ENCODE measurements at places on chromosomes 13 and 19.

GRCh38 chr13:106498158-106498557 is 37.3 kb downstream of the EFNB2 start:
- DNase-seq, result no peak

GRCh38 chr13:111472083-111472482 is 151.6 kb downstream of the TEX29 start:
- no peak for DNase-seq

- no peak for DNase-seq
Observed at GRCh38 chr13:91162180-91162579, 185.3 kb upstream of the MIR17HG start.

DNA sequence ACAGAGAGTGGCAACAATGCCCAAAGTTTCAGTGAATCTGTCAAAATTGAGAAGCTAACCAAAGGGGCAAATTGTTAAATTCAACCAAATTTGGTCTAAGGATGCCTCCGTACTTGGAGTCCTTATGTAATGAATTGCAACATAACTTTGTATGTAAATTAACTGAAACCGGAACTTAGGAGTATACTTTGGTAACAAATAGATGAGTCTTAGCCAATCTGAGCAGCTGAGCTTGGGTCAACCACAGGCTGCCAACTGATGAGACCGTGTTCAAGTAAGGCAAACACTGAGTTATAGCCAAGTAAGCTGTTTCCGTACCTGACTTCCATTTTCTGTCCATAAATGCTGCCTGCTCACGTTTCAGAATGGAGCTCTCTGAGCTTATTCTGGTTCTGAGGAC is 5.3 kb downstream of the VWA8 start:
- DNase-seq, result no peak

DNA sequence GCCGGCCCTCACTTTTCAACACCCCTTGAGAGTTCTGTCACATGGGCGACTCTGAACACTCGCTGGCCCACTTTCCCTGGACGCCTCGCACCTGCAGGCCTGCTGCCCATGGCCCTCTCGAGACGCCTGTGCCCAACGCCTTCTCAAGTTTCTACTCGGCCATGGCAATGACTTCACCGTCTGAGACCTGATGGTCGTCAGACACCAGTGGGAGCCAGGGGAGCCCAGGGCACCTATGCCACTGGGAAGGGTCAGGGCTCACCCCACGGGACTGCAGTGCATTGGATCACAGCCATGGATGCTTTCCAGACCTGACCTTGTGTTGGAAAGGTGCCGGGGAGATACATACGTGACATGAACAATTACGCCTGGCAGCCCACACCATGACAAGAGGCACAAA is 60.1 kb downstream of the KLF2 start:
- no peak for DNase-seq

DNA sequence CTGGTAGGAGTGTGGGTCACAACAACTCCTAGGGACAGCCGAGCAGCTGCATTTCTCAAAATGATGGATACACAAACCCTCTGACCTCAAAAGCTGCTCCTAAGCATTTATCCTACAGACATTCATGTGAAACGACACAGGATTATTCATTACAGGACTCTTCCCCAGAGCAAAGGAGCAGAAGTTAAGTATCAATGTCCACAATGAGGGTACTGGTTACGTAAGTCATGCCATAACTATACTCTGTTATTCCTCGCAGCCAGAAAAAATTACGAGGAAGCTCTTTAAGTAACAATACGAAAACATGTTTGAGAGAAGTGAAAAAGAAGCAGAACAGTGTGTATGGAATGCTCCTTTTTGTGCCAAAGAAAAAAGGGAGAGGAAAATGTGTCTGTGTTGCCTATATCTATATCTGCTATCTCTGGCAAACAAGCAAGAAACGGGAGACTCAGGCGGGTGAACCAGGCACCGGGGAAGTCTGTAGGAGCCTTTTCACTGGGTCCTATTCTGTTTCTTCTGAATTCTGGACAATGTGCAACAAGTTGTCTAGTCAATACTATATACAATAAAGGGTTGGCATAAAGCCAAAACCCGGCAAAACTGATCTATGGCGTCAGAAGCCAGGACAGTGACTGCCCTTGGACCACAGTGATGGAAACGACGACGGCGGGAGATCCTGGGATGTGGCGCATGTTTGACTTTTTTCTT is 1.3 kb downstream of the ISOC2 start:
- DNase-seq, result no peak

GRCh38 chr13:44337581-44337980 is 36.0 kb upstream of the SERP2 start:
- DNase-seq, result no peak

DNA sequence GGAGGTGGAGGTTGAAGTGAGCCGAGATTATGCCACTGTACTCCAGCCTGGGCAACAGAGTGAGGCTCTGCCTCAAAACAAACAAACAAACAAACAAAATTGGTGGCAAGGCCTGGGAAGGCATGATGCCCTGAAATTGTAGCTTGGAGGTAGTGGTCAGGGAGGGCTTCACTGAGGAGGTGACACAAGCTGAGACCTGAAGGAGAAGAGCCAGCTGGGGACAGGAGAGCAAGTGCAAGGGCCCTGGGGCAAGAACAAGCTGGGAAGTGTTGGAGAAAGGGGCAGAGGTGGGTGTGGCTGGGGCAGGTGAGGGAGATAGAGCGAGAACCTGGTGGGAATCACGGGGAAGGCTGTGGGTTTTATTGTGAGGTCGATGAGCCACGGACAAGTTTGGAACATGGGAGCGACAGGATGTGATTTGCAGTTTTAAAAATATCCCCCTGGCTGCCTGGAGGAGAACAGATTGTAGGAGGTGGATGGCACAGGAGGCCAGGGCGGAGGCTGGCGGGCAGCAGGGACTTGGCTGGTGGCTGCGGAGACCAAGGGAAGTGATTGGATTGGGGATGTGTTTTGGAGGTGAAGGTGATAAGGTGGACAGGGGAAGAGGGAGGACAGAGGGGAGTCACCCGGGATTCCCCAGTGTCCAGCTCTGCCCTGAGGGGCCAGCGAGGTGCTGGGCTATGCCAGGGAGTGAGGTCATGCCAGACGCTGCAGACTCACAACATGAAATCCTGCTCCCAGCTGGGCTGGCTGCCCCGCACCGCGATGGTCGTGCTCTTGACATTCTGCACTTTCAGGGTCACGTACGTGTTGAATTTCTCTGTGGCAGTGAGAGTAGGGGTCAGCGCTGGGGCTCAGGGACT is 14.0 kb downstream of the UNC13A start:
- DNase-seq, result no peak

- DNase-seq, result no peak
Observed at GRCh38 chr19:48568345-48568886, 16.4 kb downstream of the SULT2B1 start.

- DNase-seq, result no peak
Observed at GRCh38 chr19:31378404-31378803, 29.2 kb upstream of the TSHZ3 start.

- DNase-seq, result no peak
Observed at GRCh38 chr19:13008926-13009787, 13.9 kb downstream of the NFIX start.

DNA sequence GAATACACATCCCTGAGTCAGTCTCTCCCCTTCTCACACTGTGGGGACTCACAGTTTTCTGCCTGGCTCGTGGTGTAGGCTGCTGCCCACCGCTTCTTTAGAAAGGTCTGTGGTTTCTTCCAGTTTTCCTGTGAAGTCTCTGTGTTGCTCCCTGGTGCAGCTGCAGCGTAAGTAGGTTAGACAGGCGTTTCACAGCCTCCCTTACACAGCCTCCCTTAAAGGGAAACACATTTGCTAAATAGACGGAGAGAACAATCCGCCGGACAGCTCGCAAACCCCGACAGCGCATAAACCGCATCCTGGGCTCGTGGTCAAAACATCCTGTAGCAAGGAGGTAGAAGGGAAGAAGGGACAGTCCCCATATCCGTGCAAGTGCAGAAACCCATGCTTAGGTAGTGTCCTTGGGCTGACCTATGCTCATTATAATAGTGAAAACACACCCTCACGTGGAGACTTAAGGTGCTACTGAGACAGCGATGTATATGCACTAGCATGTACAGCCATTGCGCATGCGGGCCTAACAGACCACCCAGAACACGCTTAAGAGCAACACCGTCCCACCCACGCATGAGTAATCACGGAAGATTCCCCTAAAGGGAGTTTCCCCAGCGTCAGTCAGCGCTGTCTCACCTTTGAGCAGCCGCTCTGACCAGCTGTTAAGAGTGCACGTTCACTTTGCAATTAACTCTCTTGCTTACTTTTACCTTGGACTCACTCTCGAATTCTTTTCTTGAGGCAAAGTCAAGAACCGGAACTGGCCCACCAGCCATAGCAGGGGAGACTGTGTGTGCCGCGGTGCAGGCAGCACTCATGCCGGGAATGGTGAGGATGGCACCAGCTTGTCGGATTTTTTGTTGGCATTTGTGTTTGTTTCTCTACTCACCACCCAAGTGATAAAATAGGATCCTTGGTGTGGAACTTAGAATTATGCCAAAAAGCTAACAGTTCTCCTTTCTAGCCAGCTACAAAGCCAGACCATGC is 16.6 kb downstream of the SIGLEC8 start:
- DNase-seq, result no peak

GRCh38 chr19:36838784-36839324 is 667 bp upstream of the ZNF790 start:
- no peak for DNase-seq

GRCh38 chr13:34943436-34944273 is 1.6 kb downstream of the NBEA start:
- DNase-seq, result no peak

All from HuH-7 (cell line).